ENCODE measurements at places on chromosomes 6 and 20. TPM values are rescaled to one million over a fixed set of nuclear protein-coding genes. Genes with fewer than 3 reads are reported as not detected.

Gene TRIM10
- not detected for total RNA-seq

GRCh38 chr20:58497724-58498469 lies 17.3 kb downstream of the APCDD1L start:
- no peak for DNase-seq

Gene BPI
- total RNA-seq, result not detected

GRCh38 chr6:116866281-116866871 lies 10.7 kb upstream of the RFX6 start:
- DNase-seq, result peak; percentile 25

Gene SEMG1
- not detected for total RNA-seq

Gene RHAG
- not detected for total RNA-seq

Gene TMEM244
- total RNA-seq, result not detected

- no peak for DNase-seq
Measured at GRCh38 chr20:1992359-1993110, 1.3 kb downstream of the PDYN start.

DNA sequence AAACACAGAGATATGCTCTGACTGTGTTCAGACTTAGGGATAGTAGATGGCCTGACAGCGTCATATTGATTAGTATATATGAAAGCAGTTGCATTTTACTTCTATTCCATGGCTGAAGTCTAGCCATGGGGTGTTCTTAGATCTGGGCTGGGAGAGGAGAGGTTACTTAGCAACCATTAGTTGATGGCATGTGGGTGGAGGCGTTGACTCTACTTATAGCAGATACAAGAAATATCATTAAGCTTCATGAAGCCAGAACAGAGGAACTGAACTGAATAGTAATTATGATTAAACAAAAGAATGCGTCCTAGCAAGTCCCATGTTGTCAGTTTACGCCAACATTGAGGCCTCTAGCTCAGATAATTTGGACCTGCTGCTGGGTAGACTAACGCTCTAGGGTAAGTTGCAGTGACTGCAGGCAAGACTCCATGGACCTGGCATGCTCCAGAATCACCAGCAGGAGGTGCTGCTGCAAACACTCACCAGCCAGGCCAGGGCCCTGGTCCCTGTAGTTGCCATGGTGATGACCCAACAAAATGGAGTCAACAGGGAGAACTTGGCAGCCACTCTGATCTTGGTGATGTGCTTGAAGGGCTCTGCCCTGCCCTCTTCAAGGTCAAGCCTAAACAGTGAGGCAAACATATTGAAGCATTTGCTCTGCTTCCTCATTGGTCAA lies 477.3 kb downstream of the PREX1 start:
- no peak for DNase-seq

Gene SLC32A1
- total RNA-seq, result not detected

- DNase-seq, result no peak
Measured at GRCh38 chr6:90160013-90160412, 136.6 kb downstream of the BACH2 start.

- DNase-seq, result no peak
Measured at GRCh38 chr6:153624528-153624927, 414.5 kb upstream of the OPRM1 start.

GRCh38 chr6:18023891-18024290 lies 36.5 kb upstream of the KIF13A start:
- DNase-seq, result no peak

Measured in A172 (cell line).